ENCODE measurements at places on chromosomes 12 and 14. TPM values are rescaled to one million over a fixed set of nuclear protein-coding genes. Genes with fewer than 3 reads are reported as not detected.

The SLC7A8 gene
- total RNA-seq, result 2.4 TPM

The NCAPD2 gene
- total RNA-seq, result 82.7 TPM

The P2RX2 gene
- total RNA-seq, result not detected

The INSM2 gene
- not detected for total RNA-seq

The GNPNAT1 gene
- total RNA-seq, result 90.6 TPM

The PPP1CC gene
- total RNA-seq, result 285 TPM

The CLEC4D gene
- total RNA-seq, result not detected

The CLEC2A gene
- not detected for total RNA-seq

The ERP27 gene
- total RNA-seq, result 0.66 TPM

The GPR135 gene
- 7.6 TPM for total RNA-seq

The SLC6A15 gene
- total RNA-seq, result 0.80 TPM

The GPRC5D gene
- not detected for total RNA-seq

The GLRX5 gene
- total RNA-seq, result 60.3 TPM

The IAPP gene
- not detected for total RNA-seq

The POTEG gene
- not detected for total RNA-seq

The B4GALNT1 gene
- total RNA-seq, result 0.27 TPM

The DHRS2 gene
- 1.5 TPM for total RNA-seq

The PDE3A gene
- total RNA-seq, result 106 TPM

The TMEM106C gene
- 104 TPM for total RNA-seq

The PRB2 gene
- not detected for total RNA-seq

The OTX2 gene
- not detected for total RNA-seq

The GMFB gene
- 121 TPM for total RNA-seq

The CPNE6 gene
- not detected for total RNA-seq

The PROX2 gene
- not detected for total RNA-seq

The BTBD6 gene
- 54.1 TPM for total RNA-seq

The FGF6 gene
- not detected for total RNA-seq

The PTPRR gene
- total RNA-seq, result 0.86 TPM

The LTB4R2 gene
- total RNA-seq, result 10.6 TPM

The KRT71 gene
- total RNA-seq, result not detected

The GPR68 gene
- 0.36 TPM for total RNA-seq

The RFX4 gene
- not detected for total RNA-seq

The MARCHF9 gene
- total RNA-seq, result 3.4 TPM

The EID3 gene
- 35.5 TPM for total RNA-seq

The GPR84 gene
- total RNA-seq, result not detected

The MON2 gene
- 80.4 TPM for total RNA-seq

The KRT75 gene
- total RNA-seq, result not detected

The CELA1 gene
- total RNA-seq, result not detected

The STYK1 gene
- 14.4 TPM for total RNA-seq

The CYP46A1 gene
- under 0.01 TPM for total RNA-seq

The POTEM gene
- total RNA-seq, result not detected

The CLEC7A gene
- not detected for total RNA-seq

The PALS1 gene
- total RNA-seq, result 39.4 TPM

The HAL gene
- total RNA-seq, result under 0.01 TPM

The ASB2 gene
- total RNA-seq, result not detected

The CACNA2D4 gene
- total RNA-seq, result 0.43 TPM

The LHX5 gene
- total RNA-seq, result not detected

The ARHGEF40 gene
- total RNA-seq, result 2.7 TPM

The NFATC4 gene
- 20.2 TPM for total RNA-seq

The TPH2 gene
- total RNA-seq, result not detected

Data from thoracic aorta endothelial cell (primary cell).